ENCODE measurements at places on chromosomes 2 and 18.

GRCh38 chr18:7096838-7097237, 20.8 kb downstream of the LAMA1 start:
- no peak for DNase-seq

DNA sequence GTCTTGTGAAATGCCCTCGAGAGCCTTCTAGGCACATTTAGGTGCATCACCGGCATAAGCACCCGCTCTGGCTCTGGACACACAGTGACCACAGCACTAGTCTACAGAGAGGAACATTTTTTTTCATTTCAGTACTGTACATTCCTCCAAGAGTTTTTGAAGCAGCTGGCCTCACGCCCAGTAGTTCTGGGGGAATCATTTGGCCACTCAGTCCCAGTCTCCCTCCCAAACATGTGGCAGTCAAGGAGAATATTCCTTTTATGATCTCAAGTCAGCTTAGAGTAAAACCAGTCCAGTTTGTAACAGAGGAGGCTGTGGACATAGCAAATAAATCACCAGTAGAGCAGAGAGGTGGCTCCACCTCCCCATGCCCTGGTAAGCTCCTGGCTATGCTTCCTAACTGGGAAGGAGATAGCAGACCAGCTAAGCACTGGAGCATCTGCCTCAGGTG, 48.1 kb downstream of the KCNE4 start:
- DNase-seq = no peak

DNA sequence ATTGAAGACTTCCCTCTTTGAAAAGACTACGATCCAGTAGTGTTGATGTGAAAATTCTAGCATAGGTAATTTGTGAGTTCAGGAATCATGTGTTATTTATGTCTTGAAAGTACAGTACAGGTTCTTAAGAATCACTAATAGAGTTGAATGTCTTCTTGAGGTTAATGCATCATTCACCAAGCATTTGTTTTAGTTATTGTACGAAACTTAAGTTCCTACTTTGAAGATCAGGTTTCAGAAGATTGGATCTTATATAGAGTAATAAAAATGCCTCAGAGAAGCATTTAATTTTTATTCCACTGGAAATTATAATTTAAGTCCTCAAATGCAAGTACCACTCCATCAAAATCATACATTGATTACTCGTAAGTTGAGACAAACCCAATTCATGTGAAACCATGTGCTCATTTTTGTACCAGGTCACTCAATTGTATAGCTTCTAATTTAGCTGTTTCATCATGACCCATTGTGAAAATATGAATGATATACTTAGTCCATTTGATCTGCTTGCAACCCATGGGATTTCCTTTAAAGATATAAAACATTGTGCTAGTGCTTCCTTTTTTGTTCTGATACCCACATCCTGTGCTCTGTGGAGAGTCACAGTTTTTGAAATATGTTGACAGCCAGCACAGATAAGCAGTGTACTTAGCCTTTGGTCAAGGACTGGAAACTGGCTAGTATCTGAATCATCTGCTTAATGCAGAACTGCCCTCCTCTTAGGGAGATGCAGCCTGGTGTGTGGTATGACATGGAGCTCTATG, 22.5 kb upstream of the RAB27B start:
- peak; percentile 97 for DNase-seq

DNA sequence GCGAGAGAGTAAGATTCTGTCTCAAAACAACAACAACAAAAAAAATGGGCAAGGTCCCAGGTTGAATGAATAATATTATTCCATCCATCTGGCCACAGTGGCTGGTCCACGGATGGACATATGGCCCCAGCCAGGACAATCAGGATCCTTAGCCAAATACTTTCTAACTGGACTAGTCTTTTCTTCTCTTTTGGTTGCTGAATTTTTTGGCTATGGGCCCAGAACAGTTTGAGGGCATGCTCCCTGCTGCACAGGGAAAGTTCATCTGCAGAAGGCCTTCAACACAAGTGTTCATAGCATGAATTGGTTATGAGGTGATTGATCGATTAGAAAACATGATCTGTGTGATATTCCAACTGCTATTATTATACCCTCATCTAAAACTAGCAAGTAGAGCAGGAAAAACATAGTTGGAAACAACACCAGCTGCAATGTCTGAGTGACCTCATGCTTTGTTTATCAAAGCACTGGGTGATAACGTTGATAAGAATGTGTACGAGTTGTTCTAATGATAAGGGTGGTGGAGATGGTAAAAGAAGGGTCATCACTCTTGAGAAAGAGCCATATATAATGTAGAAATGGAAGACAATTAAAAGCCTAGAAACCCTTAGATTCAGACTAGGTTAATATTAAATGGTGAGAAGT, 47.8 kb upstream of the RNF103 start:
- no peak for DNase-seq

DNA sequence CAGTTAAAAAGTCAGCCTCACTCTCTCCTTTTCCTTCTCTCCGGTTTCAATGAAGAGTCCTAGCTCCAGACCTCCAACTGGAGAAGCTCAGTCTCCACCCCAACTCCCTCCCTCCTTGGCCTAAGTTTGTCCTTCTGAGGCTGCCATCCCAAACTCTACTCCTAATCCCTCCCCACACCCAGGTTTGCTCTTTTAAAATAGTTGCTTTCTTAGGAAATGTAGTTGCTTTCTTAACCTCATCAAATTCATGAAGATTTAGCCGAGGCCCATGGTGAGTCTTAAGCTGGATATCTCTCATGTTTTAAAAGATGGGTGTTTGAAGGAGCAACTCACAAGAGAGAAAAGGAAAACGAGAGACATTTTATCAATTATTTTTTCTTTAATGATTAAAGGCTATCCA, 937 bp upstream of the LANCL1 start:
- peak; percentile 1 for DNase-seq

- no peak for DNase-seq
These were observed 251.3 kb downstream of the RPIA start for GRCh38 chr2:88942798-88943197.

DNA sequence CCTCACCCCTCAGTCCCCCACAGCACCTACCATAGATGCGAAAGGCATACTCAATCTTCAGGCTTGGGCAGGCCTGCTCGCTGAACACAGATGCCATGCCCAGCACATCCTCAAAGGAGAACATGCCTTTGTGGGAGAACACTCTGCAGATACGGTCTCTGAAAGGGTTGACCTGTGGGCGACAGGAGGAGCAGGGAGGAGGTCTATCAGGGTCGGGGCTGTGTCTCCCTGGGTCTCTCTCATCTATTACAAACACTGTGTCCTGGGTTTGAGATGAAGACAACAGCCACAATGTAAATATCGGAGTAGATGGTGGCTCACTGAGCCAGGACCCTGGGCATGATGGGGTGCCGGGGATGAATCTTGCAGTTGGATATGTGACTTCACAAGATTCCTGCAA, 46.0 kb downstream of the CIB4 start:
- DNase-seq = no peak

GRCh38 chr2:86788165-86788564, 2.5 kb downstream of the CD8A start:
- no peak for DNase-seq

- peak; percentile 36 for DNase-seq
These were observed 11.6 kb upstream of the BOK start for GRCh38 chr2:241546771-241547498.

- DNase-seq = no peak
These were observed 56.6 kb upstream of the TLK1 start for GRCh38 chr2:171217330-171217729.

- no peak for DNase-seq
These were observed 1.6 kb downstream of the MFSD2B start for GRCh38 chr2:24011250-24012104.

GRCh38 chr2:39540414-39540813, 103.3 kb upstream of the MAP4K3 start:
- no peak for DNase-seq

GRCh38 chr2:101644842-101645383, 52.6 kb upstream of the MAP4K4 start:
- DNase-seq = peak; percentile 9

DNA sequence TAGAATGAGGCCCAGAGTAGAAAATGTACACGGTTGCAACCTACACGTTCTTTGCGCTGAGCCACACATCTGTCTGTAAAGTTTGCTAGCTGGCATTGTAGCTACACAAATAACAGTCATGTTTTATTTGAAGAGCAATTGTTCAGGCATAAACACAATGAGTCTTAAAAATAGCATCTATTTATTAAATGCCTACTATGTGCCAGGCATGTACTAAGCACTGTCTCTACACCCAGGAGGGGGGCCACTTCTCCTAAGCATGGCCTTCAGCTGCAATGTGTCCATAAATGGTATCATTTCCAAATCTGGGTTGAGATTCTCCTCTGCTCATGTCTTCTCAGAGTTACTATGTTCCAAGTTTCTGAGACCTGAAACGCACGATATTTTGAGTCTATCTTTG, 156.1 kb upstream of the LMAN1 start:
- DNase-seq = no peak

Measured in MV-4-11 (cell line).